ENCODE measurements at places on chromosomes 6 and 20.

DNA sequence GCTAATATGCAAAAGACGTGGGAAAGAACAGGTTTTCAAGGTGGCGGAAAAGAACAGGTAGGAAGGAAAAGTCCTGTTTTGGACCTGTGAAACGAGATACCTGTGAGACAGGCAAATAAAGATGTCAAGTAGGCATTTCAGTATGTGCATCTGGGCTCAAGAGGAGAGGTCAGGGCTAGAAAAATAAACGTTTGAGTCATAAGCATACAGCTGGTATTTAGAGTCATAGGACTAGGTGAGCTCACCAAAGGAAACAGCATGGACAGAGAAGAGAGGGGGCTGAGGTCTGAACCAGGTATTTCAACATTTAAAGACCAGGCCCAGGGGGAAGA is 14.9 kb downstream of the MTFR2 start:
- DNase-seq, result no peak

GRCh38 chr20:23164176-23164601 is 78.1 kb upstream of the CD93 start:
- DNase-seq, result no peak

GRCh38 chr6:98832284-98833056 is 1.9 kb upstream of the POU3F2 start:
- no peak for DNase-seq

- no peak for DNase-seq
These were observed 592.8 kb upstream of the JAG1 start for GRCh38 chr20:11266571-11266970.

- no peak for DNase-seq
These were observed 67.2 kb downstream of the PTPN1 start for GRCh38 chr20:50577175-50578018.

DNA sequence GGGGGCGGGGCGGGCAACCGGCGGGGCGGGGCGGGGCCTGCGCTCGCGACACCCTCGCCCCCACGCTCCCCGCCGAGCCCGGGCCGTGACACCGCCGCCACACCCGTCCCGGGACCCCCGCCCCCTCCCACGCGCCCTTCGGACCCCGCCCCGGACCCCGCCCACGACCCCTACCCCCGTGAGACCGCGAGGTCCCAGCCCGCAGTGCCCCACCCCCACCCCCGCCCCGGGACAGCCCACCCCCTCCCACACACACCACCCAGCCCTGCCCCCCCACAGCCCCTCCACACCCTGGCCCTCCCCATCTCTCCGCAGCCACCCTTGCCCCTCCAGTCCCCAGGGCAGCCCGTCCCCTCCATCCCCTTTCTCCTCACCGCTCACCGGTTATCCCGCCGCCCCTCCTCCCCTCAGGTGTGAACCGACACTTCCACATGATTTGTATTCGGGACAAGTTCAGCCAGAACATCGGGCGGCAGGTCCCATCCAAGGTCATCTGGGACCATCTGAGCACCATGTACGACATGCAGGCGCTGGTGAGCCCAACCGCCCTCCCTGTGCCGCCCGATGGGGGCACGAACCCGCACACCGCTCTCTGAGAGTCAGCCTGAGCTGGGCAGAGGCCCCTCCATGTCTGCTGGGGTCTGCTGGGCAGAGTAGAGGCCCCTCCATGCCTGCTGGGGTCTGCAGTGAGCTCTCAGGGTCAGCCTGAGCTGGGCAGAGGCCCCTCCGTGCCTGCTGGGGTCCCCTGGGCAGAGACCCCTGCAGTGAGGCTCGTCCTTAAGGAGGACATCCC is 622 bp downstream of the MRGBP start:
- no peak for DNase-seq

DNA sequence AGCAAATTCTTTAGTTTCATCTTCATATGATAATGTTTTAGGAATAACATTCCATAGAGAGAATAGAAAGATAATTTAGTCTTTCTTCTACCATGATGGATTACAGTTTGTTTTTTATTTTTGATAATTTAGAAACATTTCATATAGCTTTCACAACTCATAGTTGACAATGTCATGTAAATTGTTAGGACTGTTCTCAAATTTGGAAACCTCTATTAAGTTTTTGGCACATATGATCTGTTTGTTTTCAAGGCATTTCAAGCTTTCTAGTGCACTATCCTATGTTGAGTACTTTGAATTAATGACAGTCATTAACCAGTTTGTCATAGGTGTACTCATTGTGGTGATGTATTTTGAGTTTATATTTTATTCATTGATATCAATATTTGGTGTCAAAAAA is 10.7 kb upstream of the TFB1M start:
- DNase-seq, result no peak

DNA sequence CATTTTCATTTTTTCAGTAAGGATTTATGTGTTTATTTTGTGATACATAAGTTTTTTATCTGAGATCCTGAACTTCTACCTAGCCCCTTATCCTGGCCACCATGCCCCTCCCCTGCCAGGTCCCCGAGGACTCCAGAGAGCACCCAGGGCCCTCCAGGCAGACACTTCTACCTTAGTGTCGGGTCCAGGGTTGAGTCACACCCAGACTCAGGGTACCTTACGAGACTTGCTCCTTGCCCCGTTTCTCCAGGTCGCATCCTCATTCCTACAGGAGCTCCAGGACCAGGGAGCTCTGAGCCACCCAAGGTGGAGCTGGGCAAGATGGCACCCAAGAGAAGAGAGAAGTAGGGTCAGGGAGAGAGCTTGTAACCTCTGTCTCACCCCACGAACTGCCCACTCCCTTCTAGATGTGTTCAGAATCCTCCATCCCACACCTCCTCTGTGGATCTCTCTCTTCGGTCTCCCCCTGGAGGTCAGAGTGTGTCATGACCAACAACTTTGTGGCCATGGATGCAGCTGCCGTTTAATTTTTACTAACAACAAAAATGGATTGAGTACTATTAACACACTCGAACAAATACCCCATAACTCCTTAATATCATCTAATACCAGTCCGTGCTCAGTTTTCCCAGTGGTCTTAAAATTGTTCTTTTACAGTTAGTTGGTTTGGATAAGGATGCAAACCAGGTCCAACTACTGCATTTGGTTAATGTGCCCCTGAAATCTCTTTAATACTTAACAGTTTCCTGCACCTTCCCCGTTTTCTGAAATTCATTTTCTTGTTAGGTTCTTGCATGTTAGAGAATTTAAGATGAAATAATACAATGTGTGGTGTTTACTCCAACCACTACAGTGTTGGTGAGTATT is 130.6 kb upstream of the INSM1 start:
- DNase-seq, result no peak

DNA sequence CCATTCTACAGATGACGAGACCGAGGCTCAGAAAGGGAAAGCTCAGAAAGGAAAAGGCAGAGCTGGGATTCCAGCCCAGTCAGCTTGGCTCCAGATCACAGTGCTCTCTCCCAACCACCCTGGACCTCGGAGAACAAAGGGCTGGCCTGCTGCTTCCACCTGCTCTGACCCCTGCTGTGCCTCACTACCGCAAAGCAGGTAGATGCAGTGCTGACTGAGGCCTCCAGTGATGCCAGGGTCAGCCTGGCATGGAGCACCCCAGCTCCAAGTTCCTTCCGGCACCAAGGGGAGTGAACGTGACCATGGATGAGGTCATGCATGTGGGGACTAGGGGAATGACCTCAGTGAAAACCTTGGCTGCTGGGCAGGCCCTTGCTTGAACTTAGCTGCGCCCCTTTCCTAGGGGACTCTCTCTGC is 20.7 kb upstream of the TLDC2 start:
- no peak for DNase-seq

DNA sequence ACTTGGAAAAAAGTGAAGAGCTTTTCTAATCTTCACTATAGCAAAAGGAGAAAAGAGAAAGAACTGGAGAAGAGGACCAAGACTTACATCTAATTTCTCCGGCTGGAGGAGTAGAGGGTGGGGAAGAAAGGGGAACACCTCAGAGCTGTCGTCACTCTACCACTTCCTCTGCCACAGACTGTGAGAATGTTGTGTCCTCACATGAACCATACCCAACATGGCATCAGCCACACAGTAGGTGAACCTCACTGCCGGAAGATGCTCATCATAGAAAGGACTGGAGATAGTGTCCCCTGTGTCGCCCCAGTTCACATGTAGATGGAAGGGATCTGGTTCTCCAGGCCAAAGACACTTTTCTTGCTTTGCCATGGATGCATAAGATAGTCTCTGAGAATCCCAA is 604.4 kb upstream of the NOX3 start:
- no peak for DNase-seq

DNA sequence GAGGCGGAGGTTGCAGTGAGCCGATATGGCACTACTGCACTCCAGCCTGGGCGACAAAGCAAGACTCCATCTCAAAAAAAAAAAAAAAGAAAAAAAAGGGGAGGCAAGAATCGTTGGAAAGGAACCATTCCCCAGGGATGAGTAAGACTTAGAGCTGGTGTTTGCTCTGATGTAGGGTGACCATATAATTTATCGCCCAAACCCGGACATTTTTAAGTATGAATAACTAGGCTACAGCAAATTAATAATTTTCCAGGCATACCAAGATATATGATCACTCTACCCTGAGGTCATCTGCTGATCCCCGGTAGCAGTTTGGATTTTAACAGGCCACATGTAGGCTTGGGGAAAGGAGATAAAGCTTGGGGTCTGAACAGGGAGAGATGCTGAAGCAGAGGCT is 260.9 kb downstream of the BTBD9 start:
- no peak for DNase-seq

GRCh38 chr6:36160147-36160760 is 29.9 kb downstream of the MAPK13 start:
- DNase-seq, result no peak

GRCh38 chr6:1016329-1017302 is 295.3 kb upstream of the FOXQ1 start:
- DNase-seq, result no peak

- no peak for DNase-seq
These were observed 44.6 kb upstream of the GGTLC1 start for GRCh38 chr20:24033151-24033550.

DNA sequence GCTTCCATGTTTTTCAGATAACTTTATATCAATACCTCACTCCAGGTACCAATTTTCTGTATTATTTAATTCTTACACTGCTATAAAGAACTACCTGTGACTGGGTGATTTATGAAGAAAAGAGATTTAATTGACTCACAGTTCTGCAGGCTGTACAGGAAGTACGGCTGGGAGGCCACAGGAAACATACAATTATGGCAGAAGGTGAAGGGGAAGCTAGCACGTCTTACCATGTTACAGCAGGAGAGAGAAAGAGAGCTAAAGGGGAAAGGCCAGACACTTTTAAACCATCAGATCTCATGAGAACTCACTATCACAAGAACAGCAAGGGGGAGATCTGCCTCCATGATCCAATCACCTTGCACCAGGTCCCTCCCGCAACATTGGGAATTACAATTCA is 119.1 kb upstream of the BMP5 start:
- DNase-seq, result no peak

- DNase-seq, result no peak
These were observed 124.3 kb upstream of the TSHZ2 start for GRCh38 chr20:52847731-52848359.

DNA sequence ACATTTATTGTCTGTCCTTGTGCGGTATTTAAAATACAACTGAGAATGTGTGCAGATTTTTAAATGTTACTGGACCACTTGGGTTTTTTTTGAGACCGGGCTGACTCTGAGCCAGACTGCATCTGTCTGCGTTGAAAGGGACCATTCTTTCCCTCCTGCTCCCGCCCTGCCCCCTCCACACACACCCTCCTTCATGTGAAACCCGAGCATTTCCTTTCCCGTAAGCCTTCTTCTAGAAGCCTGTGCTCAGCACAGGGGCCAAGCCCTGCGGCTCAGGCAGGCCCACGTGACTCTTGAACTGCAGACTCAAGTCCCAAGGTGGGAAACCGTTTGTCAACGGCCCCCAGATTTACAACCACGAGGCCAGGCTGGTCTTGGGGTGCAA is 82.7 kb upstream of the FOXC1 start:
- DNase-seq, result no peak

DNA sequence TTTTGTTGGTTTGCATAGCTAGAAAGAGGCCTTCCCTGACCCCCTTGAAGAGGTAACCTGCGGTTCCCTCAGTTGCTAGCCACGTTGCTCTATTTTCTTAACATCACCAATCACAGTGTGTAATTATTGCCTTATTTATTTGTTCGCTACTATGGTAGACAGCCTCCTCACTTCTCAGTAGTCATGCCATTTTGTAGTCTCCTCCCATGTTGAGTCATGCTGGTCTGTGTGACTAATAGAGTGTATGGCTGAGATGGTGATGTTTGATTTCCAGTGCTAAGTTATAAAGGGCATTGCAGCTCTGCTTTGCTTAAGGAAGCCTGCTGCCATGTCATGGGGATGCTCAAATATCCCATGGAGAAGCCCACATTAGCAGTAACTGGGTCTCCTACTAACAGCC is 236.6 kb upstream of the CHD6 start:
- no peak for DNase-seq

DNA sequence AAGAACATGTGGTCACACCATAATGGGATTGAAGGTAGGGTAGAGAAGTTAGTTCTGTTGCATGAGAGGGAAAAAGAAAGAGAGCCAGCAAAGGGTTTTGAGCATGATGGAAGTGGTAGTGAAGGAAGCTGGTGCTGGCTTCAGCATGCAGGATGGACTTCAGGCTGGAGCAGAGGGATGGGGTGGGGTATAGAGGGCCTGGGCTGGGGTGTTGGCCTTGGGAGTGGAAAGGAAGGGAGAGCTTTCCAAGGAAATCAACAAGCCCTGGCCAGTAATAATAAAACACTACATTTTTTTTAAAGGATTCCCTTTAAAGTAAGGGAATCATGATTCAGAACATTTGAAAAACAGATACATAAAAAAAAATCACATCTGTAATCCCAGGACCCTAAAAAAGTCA is 61.2 kb downstream of the LAMA4 start:
- DNase-seq, result no peak

DNA sequence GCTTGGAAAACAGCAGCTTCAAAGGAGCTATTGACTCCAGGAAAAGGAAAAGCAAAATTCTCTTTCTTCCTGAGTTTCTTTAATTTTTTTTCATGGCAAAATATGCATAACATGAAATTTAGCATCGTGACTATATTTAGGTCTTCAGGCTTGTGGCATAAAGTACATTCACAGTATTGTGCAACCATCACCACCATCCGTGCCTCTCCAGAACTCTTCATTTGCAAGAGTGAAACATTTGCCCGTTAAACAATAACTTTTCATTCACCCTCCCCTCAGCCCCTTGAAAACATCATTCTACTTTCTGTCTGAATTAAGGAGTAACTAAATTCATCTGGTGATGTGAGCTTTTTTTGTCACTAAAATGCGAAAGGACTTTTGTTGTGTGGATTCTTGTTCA is 251.7 kb downstream of the PHACTR1 start:
- DNase-seq, result no peak

- DNase-seq, result no peak
These were observed 140.5 kb upstream of the CDYL start for GRCh38 chr6:4635666-4636065.

DNA sequence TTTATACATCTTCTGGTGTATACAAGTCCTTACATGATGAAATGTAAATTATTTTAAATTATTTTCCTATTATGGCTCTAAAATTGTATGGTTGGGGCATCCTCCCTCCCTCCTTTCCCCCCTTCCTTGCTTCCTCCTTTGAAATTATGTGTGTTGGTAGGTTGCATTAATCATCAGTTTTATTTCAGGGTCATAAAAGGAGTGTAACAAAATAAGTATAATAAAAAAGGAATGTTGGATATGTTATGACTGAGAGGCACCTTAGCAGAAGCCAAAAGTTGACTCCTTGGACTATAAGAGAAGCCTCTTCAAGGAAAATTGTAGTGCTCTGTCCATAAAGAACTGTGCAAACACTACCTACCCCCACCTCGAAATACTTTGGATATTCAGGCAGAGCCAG is 46.6 kb upstream of the PTPRK start:
- peak; percentile 42 for DNase-seq

GRCh38 chr20:34536798-34537394 is 20.7 kb downstream of the DYNLRB1 start:
- no peak for DNase-seq

Data from AG09309 (cell line).